Non-pigmented ciliary epithelial cell (primary cell): ENCODE measurements at places on chromosomes 3 and 15.
A peak's percentile ranks its signal among the peaks of the same experiment; 100 is the strongest.

DNA sequence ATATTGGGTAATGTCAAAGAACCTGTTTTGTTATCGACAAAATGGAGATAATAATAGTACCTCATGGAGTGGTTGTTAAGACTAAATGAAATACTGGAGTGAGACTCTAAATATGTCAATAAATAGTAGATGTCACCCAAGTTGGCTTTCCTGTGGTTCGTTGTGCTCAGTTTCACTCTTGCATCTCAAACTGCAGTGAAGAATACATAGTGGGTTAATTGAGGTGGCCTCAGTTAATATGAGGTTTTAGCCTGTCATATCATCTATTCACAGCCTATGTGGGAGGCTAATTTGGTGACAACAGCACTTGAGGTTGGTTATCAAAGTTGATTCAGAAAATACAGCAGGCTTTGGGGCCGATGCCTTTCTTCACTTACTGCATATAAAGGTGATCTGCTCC lies 485.5 kb upstream of the SUCLG2 start:
- DNase-seq = no peak

- DNase-seq = peak; percentile 78
Observed at GRCh38 chr3:146421819-146422759, 47.3 kb downstream of the PLSCR2 start.

GRCh38 chr3:188059351-188059750 lies 94.6 kb upstream of the LPP start:
- no peak for DNase-seq

GRCh38 chr15:75452865-75453702 lies 1.6 kb upstream of the SIN3A start:
- DNase-seq = no peak

- DNase-seq = no peak
Observed at GRCh38 chr3:177279118-177279815, 82.0 kb upstream of the TBL1XR1 start.

- DNase-seq = no peak
Observed at GRCh38 chr3:9878700-9879099, 1.4 kb downstream of the CIDEC start.

GRCh38 chr3:59605318-59605717 lies 555.5 kb upstream of the CFAP20DC start:
- DNase-seq = no peak

DNA sequence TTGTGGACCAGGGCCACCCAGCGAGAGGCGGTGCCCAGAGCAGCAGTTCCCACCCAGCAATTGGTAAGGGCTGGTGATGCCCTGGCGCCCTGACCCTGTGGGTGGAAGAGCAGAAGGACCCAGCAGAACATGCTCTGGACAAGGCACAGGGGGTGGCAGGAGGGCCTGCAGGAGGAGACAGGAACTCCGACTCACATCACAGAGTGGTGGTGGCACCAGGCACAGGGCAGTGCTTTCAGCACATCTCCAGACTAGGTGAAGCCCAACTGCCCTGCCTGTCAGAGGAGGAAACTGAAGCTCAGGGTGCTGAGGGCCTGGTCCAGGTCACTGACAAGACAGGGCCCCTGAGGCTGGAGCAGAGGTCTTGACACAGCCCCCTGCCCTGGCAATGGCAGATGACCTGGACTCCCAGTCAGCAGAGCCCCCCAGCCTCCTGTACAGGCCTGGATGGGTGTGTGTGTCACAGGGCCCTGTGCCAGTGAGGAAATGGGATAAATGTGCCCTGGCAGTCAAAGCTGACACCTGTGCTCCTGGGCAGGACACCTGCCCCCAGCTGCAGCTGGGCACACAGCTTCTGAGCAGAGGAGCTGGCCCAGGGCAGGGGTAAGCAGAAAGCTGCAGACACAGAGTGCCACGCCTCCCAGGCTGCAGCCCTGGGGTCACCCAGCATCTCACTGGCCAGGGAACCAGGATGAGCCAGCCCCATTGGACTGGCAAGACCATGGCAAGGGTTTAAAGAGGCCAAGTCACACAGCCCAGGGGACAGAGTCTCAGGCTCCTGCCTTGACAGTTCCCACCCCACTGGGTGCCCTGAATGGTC lies 11.4 kb downstream of the KLF15 start:
- DNase-seq = no peak

DNA sequence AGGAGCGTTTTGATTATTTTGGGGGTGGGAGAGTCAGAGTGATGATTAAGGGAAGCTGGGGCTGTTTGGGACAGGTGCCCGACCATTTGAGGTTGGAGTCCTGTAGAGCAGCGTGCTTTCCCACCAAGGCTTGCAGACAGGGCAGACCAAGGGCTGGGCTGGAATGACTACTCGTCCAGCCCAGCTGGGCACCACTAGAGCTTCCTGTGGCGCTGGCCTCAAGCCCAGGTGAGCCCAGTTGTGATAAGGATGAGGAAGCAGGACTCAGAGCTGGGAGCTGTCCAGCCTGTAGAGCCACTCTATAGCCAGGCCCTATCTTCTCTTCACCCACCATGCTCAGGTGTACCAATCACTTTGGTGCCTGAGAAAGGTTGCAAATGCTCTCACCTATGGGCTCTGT lies 75.8 kb upstream of the ACAN start:
- no peak for DNase-seq

- no peak for DNase-seq
Observed at GRCh38 chr3:37130448-37130847, 43.9 kb downstream of the LRRFIP2 start.

DNA sequence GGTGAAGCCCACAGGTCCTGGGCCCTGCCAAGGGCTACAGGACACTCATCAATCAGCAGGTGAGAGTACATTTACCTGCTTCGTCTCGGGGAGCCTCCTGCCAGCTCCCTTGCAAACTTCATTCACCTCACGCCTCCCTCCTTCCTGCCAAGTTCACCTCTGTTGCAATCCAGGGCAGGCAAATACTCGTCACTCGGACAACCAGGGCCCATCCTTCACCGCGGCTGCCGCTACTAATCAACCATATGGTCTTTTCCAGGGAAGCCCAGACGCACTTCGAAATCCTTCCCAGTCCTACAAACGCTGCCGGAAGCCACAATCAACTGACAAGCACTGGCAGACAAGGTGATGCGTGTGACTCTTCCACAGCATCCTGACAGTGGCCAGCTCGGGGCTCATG lies 200.7 kb upstream of the NSMCE3 start:
- no peak for DNase-seq

DNA sequence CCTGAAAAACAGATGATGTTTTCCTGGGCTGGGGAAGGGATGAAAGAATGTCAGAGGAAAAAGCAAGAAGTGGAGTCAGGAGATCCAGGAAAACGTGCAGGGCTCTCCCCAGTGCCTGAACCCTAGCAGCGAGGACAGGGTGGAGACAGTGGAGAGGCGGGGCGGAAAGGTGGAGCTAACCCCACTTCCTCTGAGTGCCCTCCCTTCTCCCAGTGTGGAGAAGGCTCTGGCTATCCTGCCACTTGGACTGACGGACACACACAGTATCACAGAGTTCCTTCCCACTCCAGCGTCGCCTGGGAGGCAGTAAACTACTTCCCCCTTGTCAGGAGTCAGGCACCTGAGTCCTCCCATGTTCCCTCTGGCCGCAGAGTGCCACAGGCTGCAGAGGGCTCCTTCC lies 125.3 kb upstream of the CHRNA7 start:
- no peak for DNase-seq

GRCh38 chr3:146834917-146835316 lies 229.8 kb upstream of the PLSCR5 start:
- DNase-seq = no peak

GRCh38 chr15:91521996-91522395 lies 331.5 kb upstream of the SLCO3A1 start:
- peak; percentile 57 for DNase-seq

DNA sequence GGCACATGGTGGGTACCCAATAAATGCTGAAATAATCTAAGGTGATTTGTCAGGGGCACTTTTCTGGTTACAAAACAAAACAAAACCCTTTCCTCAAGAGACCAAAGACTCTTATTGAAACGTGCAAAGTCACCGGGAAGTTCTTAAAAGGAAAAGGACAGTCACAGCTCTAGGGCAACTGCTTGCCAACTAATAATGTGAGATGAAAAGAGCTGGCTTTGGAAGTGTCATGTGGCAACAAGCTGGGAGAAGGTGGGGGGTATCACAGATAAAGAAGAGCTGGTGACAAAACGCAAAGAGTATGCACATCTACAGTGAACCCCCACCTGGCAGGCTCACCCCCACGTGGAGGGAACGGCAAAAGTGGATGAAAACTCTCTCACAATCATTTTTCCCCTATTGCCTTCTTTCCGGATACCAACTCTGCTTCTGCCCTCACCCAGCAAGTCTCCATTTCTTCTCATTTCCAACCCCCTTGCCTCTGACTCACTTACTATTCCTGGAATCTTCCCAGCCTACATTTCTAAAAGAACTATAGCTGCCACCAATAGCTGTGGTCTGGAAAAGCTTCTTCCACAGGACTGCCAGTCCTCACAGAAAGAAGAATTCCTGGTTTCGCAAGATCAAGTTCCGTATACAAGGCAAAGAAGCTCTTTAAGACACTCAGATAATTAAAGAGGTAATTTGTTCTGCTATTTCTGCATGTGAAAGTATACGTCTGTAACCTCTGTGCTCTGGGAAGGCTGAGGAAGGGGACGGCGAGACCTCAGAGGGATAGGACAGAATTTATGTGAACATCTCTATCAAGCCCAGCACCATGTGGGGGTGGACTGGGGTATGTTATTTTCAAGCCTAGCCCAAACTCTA lies 21.8 kb upstream of the ANPEP start:
- DNase-seq = peak; percentile 81

DNA sequence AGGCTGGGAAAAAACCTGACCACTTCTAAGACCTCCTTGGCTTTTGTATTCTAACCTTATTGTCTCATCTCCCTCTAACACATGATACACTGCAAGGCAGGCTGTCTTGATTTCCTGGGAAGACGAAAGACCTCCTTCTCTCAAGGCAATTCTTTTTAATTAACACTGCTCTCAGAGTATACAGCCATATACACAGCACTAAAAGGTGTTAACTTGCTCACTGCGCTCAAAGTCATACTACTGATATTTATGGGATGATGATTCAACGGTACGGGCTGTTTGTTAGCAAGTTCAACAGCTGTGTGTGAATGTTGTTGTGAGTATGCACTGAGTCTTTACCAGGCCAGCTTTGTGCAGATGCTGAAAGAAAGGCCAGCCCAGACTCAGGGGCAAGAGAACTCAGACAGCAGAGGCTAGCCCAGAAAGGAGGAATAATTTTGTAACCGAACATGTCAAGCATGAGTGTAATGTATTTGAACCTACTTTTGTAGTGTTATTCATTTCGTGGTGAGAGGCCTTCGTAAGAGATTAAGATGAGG lies 229.9 kb downstream of the IL5RA start:
- no peak for DNase-seq
